ENCODE measurements at places on chromosomes 2 and 18.
A peak's percentile ranks its signal among the peaks of the same experiment; 100 is the strongest.

DNA sequence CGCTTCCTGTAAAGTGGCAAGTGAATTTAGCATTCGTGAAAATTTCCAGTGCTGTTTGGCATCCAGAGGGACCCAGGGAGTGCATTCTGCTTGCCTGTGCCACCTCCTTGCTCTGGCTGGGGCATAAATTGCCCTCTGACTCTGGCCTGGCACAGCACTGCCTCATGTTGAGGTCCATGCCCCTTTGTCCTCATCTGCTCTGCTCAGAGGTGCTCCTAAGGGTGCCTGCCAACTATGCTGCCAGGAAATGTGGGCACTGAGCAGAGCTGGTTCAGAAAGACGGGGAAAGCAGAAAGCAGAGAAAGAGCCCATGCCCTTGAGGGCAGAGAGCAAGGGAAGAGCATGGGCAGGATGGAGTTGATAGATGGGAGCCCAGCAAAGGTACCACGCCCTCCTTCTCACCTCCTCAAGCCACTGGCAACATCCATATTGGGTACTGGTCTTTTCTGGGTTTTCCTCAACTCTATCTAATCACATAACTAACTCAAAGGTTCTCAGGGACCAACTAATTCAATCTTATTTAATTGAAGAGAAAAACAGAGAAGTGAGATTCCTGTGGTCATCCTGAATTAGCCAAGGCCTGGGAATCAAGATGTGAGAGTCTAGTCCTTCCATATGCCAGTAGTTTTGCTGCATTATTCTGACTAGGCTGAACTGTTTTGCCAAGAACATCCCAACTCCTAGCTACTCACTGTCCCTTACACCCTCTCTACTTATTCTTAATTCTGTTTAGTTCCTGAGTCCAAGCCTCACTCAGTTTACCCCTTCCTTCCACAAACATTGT is 441.5 kb upstream of the TNP1 start:
- H3K4me1 ChIP-seq = peaks cover 28% of the 10 kb centered on the region
- peaks cover 13% of the 10 kb centered on the region for H3K36me3 ChIP-seq

DNA sequence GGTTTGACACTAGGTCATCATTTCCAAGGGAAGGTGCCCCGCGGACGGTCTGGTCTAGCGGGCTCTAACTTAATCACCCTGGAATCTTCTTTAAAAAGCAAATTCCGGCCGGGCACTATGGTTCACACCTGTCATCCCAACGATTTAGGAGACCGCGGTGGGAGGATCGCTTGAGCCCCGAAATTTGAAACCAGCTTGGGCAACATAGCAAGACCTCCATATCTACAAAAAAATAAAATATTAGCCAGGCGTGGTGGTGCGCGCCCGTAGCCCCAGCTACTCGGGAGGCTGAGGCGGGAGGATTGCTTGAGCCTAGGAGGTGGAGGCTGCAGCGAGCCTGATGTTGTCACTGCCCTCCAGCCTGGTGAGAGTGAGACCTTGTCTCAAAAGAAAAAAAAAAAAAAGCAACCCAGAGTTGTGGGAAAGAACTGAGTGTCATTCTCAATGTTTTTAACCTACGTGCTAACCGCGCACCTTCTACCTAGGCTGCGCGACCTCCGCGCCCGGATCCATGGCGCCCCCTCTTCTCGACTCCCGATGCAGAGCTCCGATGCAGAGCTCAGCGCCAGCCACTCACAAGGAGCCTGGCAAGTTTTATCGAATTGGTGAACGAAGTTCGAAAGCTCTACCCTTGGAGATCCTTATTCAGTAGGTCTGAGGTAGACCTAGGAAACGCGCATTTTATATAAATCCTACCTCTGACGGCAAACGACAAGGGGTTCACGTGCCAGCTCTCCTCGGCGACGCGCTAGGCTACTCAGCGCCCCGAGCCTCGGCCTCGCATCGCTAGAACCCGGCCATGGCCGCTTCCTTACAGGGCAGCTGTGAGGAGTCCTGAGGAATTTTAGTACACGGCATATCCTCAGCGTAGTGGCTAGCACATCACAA is 888 bp upstream of the TWSG1 start:
- peak overlapping the region; percentile 86 for H3K4me3 ChIP-seq
- no peaks in the 10 kb centered on the region for H3K27me3 ChIP-seq
- peak overlapping the region; percentile 94 for H3K27ac ChIP-seq
- H3K4me1 ChIP-seq = peaks cover 11% of the 10 kb centered on the region

DNA sequence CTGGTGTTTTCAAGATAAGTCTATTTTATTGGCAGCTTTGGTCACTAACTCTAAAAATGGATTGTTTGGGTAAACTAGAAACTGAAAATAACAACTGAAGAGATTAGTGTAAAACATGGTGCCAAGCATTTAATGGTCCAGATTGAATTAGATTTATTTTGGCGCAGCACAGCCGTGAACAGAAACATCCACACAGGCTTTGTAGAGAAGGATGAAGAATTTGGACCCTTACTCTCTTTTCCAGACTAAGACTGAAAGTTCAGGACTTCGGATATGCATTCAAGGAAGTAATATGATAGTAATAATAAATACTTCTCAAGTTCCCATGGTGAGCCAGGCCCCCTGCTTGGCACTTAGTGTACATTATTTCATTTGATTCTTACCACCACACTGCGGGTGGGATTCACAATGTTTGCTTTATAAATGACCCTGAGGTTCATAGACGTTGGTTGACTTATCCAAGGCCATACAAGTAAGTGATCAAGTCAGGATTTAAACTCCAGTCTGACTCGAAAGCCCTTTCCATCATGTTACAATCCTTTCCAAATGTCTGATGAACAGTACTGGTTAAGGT is 54.2 kb upstream of the ITGB6 start:
- DNase-seq = no peak
- H3K27ac ChIP-seq = no peak overlapping the region
- no peak overlapping the region for H3K4me3 ChIP-seq
- no peaks in the 10 kb centered on the region for H3K36me3 ChIP-seq
- H3K27me3 ChIP-seq = no peaks in the 10 kb centered on the region
- H3K4me1 ChIP-seq = peaks cover 39% of the 10 kb centered on the region

DNA sequence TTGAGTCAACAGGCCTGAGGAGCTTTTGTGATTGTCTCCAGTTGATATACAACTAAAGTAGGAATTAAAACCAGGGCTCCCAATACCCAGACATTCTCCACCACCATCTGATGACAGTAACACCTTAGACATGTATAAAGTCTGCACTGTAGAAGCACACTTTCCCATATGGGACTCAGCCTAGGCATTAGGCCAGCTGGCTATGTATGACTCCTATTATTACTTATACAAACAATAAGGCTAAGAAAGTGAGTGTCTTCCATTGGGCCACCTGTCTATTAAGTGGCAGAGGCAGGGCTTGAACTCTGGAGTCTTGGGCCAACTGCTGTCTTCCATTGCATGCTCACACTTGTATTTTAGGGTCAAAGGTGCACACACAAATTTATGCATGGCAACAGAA is 32.1 kb upstream of the COLEC12 start:
- H3K4me1 ChIP-seq = peaks cover 19% of the 10 kb centered on the region
- DNase-seq = no peak
- H3K36me3 ChIP-seq = no peaks in the 10 kb centered on the region
- H3K27ac ChIP-seq = no peak overlapping the region
- no peak overlapping the region for H3K4me3 ChIP-seq

GRCh38 chr2:175734686-175735085 is 267.4 kb downstream of the LNPK start:
- H3K4me1 ChIP-seq = no peaks in the 10 kb centered on the region
- H3K36me3 ChIP-seq = no peaks in the 10 kb centered on the region
- H3K27me3 ChIP-seq = no peaks in the 10 kb centered on the region
- no peak overlapping the region for H3K27ac ChIP-seq

GRCh38 chr2:39730276-39730675 is 48.8 kb downstream of the THUMPD2 start:
- no peaks in the 10 kb centered on the region for H3K27me3 ChIP-seq
- H3K4me1 ChIP-seq = peaks cover 35% of the 10 kb centered on the region
- H3K27ac ChIP-seq = no peak overlapping the region

Measured in mesothelial cell of epicardium (in vitro differentiated cells).